Suppressor macrophage treated with lipopolysaccharide for 1 hour (primary cell): ENCODE measurements at places on chromosomes 4 and X.

- peak; percentile 91 for DNase-seq
Measured at GRCh38 chr4:25993395-25994185, 79.6 kb downstream of the SMIM20 start.

- DNase-seq = no peak
Measured at GRCh38 chr4:68209003-68209402, 36.5 kb downstream of the TMPRSS11B start.

GRCh38 chr4:113756005-113756410 is 5.5 kb downstream of the CAMK2D start:
- peak; percentile 25 for DNase-seq

- DNase-seq = no peak
Measured at GRCh38 chr4:61820136-61820535, 620.0 kb downstream of the ADGRL3 start.

DNA sequence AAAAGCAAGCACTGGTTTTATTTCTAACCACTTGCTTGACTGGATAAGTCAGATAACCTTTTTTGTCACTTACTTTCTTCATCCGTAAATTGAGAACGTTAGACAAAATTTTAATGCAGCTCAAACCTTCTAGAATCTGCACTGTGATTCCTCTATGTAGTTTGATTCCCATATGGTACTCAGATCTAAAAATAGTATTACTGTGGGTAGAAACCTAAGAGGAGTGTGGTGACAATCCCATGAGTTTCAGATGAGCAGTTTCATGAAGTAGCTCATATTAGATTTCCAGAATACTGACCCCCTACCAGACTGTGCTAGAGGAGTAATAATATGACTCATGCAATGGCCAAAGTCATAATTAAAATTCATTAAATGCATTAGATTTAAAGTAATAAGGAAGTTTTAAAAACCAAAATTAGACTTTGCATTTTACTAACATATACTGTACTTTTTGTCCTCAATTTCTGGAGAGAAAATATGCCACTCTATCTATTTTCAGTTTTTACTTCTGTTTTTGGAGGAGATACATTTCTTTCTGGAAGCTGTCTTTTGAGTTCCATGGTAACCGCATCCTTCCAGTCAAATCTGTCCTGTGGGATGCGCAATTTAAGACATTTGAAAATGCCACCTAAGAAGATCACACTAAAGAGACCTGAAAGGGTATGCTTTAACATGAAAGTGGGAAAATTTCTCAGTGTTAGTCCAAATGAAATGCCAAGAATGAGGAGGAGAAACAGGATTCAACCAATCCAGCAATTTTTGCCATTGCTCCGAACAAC is 64.1 kb upstream of the GPM6A start:
- no peak for DNase-seq

DNA sequence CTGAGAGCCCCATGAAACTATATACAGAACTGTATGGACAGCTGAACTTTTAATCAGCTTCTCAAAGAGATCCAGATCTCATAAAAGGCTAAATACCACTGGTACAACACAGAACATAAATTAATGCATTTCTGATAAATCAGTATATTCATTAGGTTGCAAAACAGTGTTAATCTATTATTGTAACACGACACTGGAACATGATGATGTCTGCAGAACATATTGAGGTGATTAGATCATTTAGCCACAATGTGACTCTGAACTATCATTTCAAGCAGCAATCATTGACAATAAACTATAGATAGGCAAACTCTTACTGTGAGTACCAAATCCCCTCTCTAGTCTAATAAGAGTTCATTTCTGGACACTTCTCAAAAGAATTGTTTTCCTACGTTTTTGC is 50.3 kb downstream of the GASK1B start:
- DNase-seq = no peak

DNA sequence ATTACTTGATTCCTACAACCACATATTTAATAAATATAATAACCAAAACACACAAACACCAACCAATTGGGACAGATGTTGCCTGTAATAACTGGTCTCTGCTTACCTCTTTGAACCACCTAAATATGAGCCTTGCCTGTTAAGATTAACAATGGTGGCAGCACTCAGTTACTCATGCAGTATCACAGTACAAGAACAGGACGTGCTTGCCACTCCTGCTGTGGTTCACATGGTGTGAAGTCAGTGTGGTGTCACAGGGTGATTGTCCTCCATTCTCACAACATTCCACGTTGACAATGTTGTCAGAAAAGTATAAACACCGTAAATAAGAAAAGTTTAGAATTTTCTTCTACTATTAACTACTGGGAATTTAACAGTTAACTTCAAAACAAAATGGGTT is 365.0 kb downstream of the PPP3CA start:
- peak; percentile 14 for DNase-seq

- DNase-seq = no peak
Measured at GRCh38 chr4:38382520-38382919, 281.5 kb upstream of the KLF3 start.

DNA sequence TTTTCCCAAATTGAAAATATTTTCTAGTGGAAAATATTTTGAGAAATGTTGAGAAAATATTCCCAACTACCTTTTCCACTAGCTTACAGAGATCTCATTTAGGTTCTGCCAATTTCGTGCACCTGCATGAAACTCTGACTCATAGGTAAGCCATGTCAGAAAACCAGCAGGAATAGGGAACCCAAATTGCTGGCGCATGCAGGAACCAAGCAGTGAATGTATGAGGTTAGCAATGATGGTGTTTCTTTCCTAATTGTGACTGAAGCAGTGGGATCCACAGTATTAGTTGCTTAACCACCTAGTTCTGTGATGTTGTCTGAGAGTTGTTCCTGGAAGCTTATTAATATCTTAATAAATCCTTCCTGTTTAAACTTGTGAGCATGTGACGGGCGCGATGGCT is 381.0 kb upstream of the TRAM1L1 start:
- no peak for DNase-seq

- no peak for DNase-seq
Measured at GRCh38 chrX:124726881-124727280, 380.5 kb downstream of the SH2D1A start.

GRCh38 chr4:56048383-56048701 is 99.6 kb downstream of the CEP135 start:
- DNase-seq = no peak

GRCh38 chr4:28436191-28437080 is 1575.8 kb downstream of the STIM2 start:
- DNase-seq = no peak

DNA sequence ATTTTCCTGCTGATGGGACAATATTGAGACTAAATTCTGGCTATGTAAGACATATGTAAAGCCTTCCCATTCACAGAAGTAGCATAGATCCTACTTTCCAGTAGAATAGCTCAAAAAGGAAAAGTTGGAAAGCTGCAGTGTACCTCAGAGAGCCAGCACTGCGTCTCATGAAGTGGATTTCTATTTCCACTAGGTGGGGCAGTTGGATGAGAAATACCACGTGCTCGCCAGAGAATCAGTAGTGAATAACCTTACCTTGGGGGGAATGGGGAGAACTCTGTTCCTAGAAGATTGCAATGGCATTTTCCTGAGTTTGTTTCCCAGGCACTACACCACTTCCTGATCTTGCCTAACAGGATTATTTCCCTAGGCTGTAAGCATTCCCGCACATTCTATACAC is 907.1 kb downstream of the FSTL5 start:
- peak; percentile 2 for DNase-seq

- DNase-seq = no peak
Measured at GRCh38 chrX:103830848-103831247, 1.2 kb downstream of the RAB9B start.

- DNase-seq = peak; percentile 39
Measured at GRCh38 chr4:184275766-184276165, 58.1 kb upstream of the ENPP6 start.

- no peak for DNase-seq
Measured at GRCh38 chr4:140887467-140887866, 131.3 kb upstream of the TBC1D9 start.

DNA sequence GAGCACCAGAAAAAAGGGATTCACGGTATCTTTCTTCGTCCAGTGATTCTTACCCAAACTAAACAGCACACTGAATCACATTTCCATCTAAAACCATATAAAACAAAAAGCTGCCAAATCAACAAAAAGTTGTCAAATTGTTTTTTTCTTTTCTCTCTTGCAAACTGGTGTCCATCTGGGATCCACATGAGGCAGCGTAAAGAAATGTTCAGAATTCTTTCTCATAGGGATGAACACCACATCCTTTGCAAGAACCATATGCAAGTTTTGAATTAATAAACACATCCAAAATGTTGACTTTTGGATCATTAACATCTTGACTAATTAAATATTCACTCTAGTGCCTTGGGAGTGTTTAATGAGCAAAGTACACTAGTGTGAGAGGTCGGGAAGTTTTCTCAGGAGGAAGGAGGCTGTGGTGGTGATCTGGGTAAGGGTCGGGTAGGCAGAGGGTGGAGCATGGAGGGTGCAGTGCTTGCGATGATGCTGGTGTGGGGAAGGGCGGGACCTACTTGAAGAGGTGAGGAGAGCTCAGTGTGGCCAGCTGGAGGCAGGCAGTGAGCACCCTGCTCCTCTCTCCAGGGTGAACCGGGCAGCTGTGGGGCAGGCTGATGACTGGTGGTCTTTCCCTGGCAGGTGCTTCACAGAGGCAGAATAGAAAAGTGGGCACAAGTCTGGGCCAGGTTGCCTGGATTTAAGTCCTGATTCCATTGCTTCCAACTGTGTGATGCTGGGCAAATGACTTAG is 72.8 kb downstream of the NSUN7 start:
- no peak for DNase-seq

DNA sequence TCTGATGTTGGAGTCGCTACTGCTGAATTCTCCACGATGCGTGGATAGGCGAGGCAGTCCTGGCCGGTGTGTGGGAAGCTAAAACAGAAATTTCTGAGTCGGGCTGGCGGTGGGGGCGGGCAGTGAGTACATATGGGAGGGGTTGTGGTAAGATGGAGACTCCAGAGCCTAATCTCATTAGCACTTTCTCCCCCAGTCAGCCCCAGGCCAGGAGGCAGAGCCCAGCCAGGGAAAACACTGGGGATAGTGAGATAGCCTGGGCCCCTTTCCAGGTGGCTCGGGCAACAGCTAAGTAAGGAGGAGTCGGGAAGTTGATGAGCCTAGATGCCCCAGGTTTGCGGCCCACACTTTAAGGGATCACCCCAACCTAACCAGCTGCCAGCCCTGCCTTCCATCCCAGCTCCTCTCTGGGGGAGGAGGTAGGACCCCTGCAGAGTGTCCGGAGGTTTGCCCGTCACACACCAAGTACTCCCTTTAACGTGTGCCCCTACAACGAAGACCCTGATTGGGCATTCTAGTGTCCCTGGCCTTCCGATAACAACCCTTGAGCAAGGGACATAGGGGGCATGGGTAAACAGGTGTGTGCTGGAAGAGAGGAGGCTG is 2.4 kb upstream of the LOC101059915 start:
- DNase-seq = no peak

GRCh38 chrX:107684956-107685385 is 56.7 kb downstream of the PRPS1 start:
- DNase-seq = peak; percentile 39

GRCh38 chrX:96692454-96692853 is 7.8 kb downstream of the DIAPH2 start:
- DNase-seq = peak; percentile 39

- no peak for DNase-seq
Measured at GRCh38 chrX:24372021-24372763, 11.8 kb downstream of the SUPT20HL1 start.

DNA sequence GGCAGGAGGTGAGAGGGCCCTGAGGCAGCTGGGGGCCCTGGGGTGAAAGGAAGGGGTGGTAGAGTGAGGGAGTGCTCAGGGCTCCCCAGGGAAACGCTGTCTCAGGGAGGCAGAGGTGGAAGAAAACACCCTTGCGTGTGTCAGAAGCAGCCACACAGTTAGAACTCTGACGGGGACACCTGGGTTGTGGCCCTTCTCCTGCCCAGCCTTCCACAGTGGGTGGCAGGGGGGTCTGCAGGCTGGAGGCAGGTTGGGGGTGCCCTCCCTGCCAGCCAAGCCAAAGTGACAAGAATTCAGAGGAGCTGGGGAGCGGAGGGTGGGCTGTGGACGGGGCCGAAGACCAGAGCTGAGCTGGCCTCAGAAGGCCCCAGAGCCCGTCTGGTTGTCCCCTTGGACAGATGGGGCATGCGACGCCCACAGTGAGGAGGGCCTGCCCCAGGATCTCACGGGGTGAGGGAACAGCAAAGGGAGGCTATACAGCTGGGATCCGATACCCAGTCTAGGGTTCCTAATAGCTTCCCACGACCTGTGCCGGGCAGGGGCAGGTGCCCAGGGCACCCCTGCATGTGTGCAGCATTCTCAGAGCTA is 105.2 kb upstream of the ADRA2C start:
- DNase-seq = no peak

DNA sequence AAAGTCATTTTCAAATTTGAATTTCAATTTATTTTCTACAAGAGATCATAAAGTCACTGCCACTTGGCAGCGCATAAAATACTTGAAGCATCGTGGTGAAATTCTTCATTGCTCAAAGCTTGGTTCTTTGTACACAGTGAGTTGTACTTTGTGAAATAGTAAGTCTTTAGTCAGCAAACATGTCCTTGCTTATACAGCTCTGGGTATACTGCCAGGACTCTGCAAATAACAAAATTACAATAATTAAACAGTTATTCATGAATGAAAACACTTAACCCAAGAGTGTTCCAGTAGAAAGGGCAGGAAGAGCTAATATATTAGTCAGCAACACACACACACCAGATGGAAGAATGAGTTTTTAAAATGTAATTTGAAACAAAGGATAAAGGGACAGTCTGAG is 1300.9 kb upstream of the DIAPH2 start:
- no peak for DNase-seq
